Mesenchymal stem cell (in vitro differentiated cells and primary cell): ENCODE measurements at places on chromosomes 7 and 10.
A peak's percentile ranks its signal among the peaks of the same experiment; 100 is the strongest.

- peak; percentile 68 for DNase-seq
Measured at GRCh38 chr10:73968098-73968521, 29.8 kb upstream of the VCL start.

DNA sequence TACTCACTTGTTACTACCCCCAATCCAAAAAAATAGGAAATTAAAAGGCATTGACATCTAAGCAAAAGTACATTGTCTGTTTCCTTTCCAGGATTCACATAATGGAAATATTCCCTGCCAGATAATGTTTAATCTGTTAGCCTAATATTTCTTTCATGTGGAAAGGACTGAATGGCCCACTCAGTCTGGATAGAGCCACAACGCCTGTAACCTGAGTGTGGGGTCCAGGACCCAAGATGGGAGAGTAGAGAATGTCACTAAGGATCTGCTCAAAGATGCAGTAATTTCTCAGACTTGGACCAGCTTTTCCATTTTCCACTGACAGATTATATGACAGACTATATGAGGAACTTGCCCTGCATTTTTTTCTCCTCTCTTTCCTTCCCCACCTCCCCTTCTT is 1088.9 kb downstream of the KCNMA1 start:
- DNase-seq, result no peak

GRCh38 chr7:69889338-69889975 is 291.2 kb downstream of the AUTS2 start:
- no peak for DNase-seq

DNA sequence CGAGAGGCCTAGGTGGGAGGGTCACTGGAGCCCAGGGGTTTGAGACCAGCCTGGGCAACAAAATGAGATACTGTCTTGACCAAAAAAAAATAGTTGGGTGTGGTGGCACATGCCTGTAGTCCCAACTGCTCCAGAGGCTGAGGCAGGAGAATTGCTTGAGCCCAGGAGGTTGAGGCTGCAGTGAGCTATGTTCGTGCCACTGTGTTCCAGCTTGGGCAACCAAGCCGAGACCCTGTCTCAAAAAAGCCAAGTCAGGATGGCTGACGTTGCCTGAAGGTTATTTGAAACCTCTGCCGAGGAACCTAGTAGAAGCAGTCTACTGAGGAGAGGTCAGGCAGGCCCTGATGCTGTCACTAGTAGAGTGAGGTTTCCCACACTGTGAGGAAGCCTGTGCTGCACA is 22.8 kb downstream of the DNAJB6 start:
- DNase-seq, result no peak

DNA sequence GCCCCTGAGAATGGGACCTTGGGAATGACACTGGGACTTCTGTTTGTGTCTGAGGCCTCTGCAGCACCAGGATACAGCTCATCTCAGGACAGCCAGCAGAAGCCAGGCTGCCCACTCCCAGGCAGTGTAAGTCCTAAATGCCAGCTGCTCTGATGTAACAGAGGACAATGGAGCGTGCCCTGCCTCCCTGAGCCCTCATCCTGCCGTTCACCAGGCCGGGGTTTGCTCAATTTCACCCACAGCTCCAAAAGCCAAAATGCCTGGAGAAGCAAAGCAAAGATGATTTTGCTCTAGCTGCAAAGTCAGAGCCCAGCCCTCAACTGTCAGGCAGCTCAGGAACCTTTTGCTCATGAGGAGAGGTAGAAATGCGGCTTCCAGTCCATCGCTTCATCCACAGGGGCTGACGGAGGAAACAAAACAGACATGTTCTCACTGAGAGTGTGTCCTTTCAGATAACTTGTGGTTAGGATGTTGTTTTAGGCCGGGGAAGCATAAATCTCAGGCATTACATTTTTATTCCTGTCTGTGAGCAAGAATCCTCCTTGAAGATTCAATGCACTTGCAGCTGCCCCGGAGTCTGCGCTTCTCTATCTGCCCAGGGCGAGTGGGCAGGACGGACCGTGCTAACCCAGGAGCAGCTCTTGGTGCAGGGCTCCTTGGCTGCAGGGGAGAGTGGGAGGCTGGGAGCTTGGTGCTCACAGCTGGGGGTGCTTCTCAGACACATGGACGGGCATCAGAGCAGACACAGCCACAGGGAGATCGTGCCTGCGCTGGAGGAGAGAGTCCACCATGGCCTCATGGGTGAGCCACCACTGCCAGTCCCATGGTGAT is 83.2 kb upstream of the CHST15 start:
- DNase-seq, result peak; percentile 62

DNA sequence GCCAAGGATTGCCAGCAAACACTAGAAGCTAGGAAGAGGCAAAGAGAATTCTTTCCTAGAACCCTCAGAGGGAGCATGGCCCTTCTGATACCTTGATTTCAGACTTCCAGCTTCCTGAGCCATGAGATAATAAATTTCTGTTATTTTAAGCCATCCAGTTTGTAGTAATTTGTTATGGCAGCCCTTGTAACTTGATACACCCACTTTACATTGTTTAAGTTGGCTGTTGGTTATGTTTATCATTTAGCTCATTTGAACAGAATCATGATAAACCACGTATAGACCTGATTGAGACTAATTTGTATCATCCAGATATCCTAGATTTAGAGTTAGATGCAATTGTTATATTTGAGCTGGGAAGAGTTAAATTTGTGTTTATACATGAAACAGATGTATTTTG is 9.4 kb upstream of the TES start:
- DNase-seq, result no peak

- no peak for DNase-seq
Measured at GRCh38 chr7:138710536-138711385, 9.6 kb upstream of the SVOPL start.

GRCh38 chr7:84502239-84502638 is 307.6 kb upstream of the SEMA3A start:
- DNase-seq, result no peak

DNA sequence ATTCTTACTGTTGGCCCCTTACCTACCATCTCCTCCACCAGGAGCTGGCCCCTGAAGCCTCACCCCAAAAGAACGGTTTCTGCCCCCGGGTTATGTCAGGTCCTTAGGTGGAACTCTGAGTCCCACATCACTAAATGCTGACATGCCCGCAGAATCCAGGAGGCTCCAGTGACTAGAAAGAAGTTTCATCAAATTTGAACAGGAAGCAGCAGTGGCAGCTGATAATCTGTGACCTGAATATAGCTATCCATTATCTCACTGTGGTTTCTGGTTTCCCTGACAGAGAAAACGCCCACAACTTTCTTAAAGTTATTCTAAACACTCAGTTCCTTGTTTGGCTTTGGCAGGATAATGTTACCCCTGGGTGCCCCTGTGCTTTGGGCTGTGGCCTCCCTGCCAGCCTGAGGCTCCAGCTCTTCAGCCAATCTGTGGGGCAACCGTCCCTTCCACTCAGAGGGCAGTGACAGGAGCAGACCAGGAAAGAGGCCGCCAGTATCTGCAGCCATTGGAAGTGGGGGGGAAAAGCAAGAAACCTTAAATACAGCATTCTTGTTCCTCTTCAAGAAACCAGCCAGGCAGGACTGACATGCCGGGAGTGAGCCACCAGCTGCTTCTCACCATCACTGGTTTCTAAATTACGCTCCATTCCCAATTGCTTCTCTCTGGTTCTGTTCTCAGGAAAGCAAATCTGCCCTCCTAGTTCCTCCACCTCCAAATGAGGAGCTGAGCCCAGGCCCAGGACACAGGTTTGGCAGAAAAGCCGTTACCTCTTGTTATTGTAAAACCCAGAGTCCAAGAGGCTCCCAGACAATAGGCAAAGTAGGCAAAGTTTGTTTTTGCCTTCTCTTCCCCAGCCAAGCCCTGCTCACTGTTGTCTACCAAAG is 41.2 kb upstream of the VCL start:
- peak; percentile 61 for DNase-seq

DNA sequence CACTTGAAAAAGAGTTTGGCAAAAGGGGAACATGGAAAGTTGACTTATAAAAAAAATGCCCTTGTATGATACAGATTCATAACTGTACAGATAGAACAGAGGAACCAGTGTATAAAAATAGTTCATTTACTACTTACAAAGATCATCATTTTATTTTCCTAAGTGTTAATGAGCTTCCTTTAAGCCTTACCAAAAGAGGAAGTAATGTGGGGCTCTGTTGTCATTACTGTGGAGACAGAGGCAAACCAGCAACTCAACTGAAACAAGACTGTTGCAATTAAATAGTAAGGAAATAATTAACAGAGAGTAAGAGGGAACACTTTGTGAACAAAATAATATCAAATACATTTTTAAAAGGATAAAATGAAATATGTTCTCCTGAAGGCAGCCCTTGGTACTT is 526.2 kb upstream of the ADARB2 start:
- no peak for DNase-seq

GRCh38 chr7:159109653-159110035 is 35.0 kb downstream of the VIPR2 start:
- no peak for DNase-seq

DNA sequence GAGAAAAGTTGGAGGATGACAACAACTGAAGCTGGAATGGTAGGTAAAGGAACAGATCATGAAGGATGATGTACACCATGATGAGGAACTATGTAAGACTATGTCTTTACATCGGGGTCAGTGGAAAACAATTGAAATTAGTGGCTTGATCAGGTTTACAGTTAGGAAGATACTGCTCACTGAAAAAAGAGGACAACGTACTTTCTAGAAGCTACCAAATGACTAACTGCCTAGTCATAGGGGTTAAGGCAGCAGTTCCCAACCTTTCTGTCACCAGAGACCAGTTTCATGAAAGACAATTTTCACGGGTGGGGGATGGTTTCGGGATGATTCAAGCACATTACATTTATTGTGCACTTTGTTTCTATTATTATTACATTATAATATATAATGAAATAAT is 91.6 kb upstream of the ANKRD1 start:
- DNase-seq, result no peak

GRCh38 chr10:87541114-87541513 is 36.4 kb downstream of the MINPP1 start:
- no peak for DNase-seq

GRCh38 chr10:124744102-124745050 is at the start of gene FAM53B:
Gene FAM53B, minus strand, starts transcription at chr10:124744378. Its CDS starts 37,665 bp downstream, at chr10:124706713.
- peak; percentile 82 for DNase-seq

GRCh38 chr10:68233046-68233445 is 1.1 kb upstream of the ATOH7 start:
- no peak for DNase-seq

- no peak for DNase-seq
Measured at GRCh38 chr7:24392774-24393173, 108.8 kb downstream of the NPY start.

DNA sequence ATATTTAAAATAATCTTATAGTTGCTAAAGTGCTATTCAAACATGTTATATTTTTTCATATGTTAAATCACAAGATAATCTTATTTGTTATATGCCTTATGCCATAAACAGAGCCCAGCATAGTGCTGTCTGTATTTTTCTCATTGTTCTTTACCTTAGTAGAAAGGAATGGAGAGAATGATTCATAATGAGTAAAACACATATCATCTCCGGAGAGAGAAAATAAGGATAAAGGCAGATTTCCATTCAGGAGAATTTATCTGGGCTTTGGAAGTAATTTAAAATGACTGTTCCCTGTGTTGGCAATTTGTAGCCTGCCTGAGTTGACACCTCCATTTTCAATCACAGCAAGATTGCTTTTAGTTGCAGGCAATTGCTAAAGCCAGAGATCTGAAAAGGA is 30.2 kb downstream of the CHN2 start:
- no peak for DNase-seq

GRCh38 chr10:28678687-28679457 is 1.6 kb downstream of the BAMBI start:
- peak; percentile 45 for DNase-seq

DNA sequence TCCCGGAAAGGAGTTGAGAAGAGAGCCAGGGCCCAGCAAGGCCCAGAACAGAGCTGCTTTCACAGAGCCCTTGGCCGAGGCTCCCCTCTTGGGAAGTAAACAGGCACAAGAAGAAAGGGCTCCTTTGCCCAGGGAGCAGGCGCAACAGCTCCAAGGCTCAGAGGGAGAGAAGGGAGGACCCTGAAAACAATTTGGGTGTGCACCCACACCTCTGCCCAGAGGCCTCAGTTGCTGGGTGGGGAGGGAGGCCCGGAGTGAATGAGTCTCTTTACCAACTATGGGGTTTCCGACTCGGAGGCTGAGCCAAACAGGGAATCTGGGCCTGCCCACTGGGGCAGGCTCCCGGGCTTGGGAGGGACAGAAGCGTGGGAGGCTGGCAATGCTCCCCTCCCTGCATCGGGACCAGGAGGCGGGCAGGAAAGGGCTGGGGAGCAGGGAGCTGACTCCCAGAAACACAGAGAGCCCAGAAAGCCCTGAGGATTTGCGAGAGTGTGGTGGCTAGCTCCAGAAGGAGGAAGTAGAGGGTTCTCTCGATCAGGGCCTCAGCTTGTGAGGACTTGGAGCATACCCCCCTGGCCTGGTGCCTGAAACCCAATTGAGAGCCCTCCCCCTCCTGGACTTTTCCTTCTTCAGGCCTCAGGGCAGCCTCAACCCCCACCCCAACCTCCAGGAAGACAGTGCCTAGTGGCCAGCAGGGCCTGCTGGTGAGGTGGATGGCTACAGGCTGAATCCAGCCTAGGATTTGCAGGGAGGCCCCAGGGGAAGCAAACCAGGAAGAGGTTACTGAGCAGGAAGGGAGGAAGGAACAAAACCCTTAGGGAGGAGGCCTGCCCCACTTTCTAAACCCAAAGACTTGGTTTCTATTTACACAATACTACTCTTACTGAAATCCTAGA is 6.2 kb downstream of the C10orf105 start:
- DNase-seq, result peak; percentile 9

GRCh38 chr7:77457779-77458178 is 41.6 kb upstream of the GSAP start:
- DNase-seq, result no peak

DNA sequence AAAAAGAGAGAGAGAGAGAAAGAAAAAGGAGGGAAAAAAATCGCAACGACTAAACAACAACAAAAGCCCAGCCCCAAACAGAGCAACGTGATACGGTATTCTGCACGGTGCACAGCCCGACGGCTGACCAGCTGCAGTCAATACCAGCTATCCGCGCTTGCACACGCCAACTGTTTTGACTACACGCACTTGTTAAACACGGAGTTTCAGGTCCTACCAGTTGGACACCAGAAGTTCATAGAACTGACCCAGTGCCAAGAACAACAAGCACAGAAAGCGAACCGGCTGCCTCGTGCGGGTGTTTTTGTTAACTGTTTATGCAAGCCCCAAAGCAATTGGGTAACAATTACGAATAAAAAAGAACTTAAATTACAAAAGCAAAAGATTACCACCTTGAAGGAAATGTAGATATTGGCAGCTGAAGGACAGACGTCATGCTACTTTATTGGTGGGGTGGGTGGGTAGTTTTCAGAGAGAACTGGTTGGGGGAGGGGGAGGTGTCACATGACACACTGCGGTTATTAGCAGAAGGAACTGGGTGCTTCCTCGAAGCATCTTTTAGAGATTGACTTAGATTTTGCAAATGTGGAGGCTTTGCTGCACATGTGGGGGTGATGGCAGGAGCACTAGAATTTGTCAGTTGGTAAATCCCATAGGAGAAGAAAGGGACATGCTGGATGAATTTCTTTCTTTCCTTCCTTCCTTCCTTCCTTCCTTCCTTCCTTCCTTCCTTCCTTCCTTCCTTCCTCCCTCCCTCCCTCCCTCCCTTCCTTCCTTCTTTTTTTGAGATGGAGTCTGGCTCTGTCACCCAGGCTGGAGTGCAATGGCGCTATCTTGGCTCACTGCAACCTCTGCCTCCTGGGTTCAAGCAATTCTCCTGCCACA is 110.6 kb upstream of the EFCAB10 start:
- no peak for DNase-seq
